ENCODE measurements at places on chromosomes 12 and 14. TPM values are rescaled to one million over a fixed set of nuclear protein-coding genes. Genes with fewer than 3 reads are reported as not detected.

Gene KLHDC1
- 5.8 TPM for polyA plus RNA-seq

Gene CLBA1
- 6.1 TPM for polyA plus RNA-seq

Gene HCFC2
- polyA plus RNA-seq, result 28.7 TPM

Gene CAPRIN2
- polyA plus RNA-seq, result 18.6 TPM

Gene SERPINA5
- polyA plus RNA-seq, result 0.19 TPM

Gene RPS6KL1
- 13.9 TPM for polyA plus RNA-seq

Gene GDF3
- 0.18 TPM for polyA plus RNA-seq

Gene CAPZA3
- polyA plus RNA-seq, result not detected

Gene WIF1
- 26.8 TPM for polyA plus RNA-seq

Gene RERGL
- 0.62 TPM for polyA plus RNA-seq

Gene NXPH4
- polyA plus RNA-seq, result not detected
